Activated CD4-positive, alpha-beta T cell treated with anti-CD3 and anti-CD28 coated beads, Interleukin-2, amount 10 ng/mL, durations not matched to agents 7 days and 5 days (primary cell): ENCODE measurements at places on chromosomes 2 and 18. TPM values are rescaled to one million over a fixed set of nuclear protein-coding genes. Genes with fewer than 3 reads are reported as not detected.

BOLL gene
- total RNA-seq: not detected

ADGRF3 gene
- 7.4 TPM for total RNA-seq

RALB gene
- 44.3 TPM for total RNA-seq

CD8A gene
- total RNA-seq: 0.72 TPM

SERPINB10 gene
- not detected for total RNA-seq

ITM2C gene
- total RNA-seq: 30.4 TPM

SLC4A3 gene
- not detected for total RNA-seq

CIB4 gene
- total RNA-seq: not detected

GAD1 gene
- 1.7 TPM for total RNA-seq

TXNDC2 gene
- total RNA-seq: not detected

IER3IP1 gene
- total RNA-seq: 10.5 TPM

TUBA4B gene
- not detected for total RNA-seq

PLGLB1 gene
- total RNA-seq: 3.1 TPM

LGALSL gene
- 1.2 TPM for total RNA-seq

CCDC68 gene
- 0.29 TPM for total RNA-seq

TMEM247 gene
- not detected for total RNA-seq

UGT1A8 gene
- not detected for total RNA-seq

SPR gene
- total RNA-seq: 0.44 TPM

MARCHF4 gene
- total RNA-seq: not detected

CGREF1 gene
- 1.3 TPM for total RNA-seq

HK2 gene
- total RNA-seq: 29.6 TPM

KCNE4 gene
- total RNA-seq: not detected

ZBTB7C gene
- 0.15 TPM for total RNA-seq

SAG gene
- not detected for total RNA-seq

B4GALT6 gene
- 2.0 TPM for total RNA-seq

REG3A gene
- not detected for total RNA-seq

MAP2 gene
- total RNA-seq: 0.12 TPM

TMEFF2 gene
- total RNA-seq: not detected

RTP5 gene
- total RNA-seq: not detected
